ENCODE measurements at places on chromosomes 6 and 20.

- DNase-seq: no peak
These were observed 111.4 kb downstream of the QKI start for GRCh38 chr6:163525926-163526325.

- peak; percentile 43 for DNase-seq
These were observed 138.8 kb downstream of the HFE start for GRCh38 chr6:26225848-26226578.

DNA sequence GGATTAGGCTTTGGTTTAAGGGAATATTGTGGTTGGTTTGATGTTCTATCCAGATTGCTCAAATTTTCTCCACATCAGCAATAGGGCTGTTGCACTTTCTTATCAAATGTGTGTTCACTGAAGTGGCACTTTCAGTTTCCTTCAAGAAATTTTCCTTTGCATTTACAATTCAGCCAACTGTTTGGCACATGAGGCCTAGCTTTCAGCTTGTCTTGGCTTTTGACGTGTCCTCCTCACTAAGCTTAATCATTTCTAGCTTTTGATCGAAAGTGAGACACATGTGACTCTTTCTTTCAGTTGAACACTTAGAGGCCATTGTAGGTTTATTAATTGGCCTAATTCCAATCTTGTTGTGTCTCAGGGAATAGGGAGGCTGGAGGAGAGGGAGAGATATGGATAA lies 104.8 kb downstream of the FLRT3 start:
- DNase-seq: no peak

GRCh38 chr6:84728602-84729001 lies 35.8 kb downstream of the TBX18 start:
- no peak for DNase-seq

DNA sequence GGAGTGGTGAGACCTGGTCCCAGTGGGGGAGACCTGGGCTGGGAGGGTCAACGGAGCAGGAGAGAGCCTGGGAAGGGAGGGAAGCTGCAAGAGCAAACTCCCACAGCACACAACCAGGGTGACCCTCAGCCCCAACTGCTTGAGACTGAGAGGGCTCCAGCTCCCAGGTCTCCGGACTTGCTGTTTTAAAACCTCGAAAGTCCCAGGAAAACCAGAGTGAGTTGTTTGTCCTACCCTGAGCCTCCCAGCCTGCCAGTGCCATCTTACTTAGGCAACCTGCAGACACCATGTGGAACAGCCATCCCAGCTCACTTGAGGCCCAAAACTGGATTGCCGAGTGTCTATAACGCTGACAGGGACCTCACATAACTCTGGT lies 4.8 kb upstream of the NTSR1 start:
- DNase-seq: no peak

DNA sequence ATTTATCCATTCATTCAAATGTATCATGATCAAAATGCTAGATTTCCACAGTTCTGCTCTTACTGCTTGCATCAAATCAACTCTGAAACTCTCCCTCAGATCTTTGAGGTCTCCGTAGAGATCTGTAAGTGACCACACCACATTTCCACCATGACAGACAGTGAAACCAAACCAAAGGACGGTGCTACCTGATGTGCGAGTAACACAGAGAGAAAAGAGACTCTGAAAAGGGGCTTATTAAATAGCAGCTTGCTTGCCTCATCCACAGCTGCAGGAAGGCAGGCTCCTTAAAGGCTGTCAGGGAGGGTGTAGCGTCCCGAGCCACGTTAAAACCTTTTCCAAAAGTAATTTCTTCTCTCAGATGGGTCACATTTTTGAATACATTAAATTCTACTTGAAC lies 335.8 kb downstream of the PACRG start:
- DNase-seq: no peak

DNA sequence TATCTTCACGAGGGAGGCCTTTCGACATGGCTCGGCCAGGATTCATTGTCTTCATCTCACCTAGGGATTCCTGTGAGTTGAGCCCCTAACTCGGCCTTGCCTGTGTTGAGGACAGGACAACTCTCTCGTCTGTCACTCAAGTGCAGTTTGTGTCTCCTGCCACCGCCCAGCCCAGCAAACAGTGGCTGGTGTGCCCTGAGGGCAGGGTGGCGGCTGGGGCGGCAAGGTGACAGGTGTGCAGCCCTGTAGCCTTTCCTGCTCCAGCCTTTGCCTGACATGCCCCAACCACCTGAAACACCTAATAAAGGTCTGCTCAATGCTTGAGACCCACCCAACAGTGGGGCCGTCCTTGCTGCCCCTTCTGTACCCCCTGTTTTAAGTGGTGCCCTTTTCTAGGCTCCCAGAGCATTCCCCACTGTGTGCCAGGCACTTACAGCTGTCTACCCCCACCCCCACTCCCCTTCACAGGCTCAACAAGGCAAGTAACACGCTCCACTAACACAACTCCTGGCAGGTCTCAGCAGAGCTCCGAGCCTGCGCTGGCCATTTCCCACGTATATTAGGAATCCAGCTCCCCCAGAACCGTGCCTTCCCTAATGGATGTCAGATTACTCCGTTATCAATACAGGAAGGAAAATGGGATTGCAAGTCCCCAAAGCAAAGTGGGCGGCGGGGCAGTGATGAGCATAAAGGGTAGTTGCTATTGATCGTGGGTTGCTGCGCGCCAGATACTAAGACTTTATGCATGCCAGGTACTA lies 17.7 kb downstream of the GFRA4 start:
- DNase-seq: no peak

GRCh38 chr20:9128568-9128967 lies 59.7 kb downstream of the PLCB4 start:
- DNase-seq: no peak

- peak; percentile 42 for DNase-seq
These were observed 27.7 kb downstream of the KCNS1 start for GRCh38 chr20:45073221-45073620.

- DNase-seq: no peak
These were observed 89.5 kb downstream of the TIAM2 start for GRCh38 chr6:155084431-155085123.

GRCh38 chr6:55917751-55918415 lies 42.5 kb upstream of the BMP5 start:
- DNase-seq: peak; percentile 52

DNA sequence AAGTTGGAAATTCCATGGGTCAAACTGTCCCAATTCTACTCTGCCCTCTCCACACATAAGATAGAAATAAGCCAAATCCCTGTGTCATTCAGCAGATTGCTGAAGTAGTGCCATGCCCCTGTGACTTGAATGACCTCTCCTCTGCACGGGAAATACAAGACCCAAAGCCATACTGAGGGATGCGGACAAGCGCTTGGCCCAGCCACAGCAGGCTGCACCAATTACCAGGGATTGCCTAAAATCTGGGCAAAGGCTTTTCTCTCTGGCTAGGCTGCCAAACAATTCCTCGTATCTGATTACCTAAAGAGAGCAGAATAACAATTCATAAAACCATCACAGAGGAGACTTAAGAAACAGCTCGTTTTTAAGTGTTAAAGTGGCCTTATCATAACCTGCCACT lies 421.8 kb upstream of the JARID2 start:
- peak; percentile 46 for DNase-seq

- DNase-seq: no peak
These were observed 225.7 kb downstream of the HAO1 start for GRCh38 chr20:7714549-7714948.

- DNase-seq: no peak
These were observed 2.3 kb downstream of the NKAIN2 start for GRCh38 chr6:123805921-123806320.

DNA sequence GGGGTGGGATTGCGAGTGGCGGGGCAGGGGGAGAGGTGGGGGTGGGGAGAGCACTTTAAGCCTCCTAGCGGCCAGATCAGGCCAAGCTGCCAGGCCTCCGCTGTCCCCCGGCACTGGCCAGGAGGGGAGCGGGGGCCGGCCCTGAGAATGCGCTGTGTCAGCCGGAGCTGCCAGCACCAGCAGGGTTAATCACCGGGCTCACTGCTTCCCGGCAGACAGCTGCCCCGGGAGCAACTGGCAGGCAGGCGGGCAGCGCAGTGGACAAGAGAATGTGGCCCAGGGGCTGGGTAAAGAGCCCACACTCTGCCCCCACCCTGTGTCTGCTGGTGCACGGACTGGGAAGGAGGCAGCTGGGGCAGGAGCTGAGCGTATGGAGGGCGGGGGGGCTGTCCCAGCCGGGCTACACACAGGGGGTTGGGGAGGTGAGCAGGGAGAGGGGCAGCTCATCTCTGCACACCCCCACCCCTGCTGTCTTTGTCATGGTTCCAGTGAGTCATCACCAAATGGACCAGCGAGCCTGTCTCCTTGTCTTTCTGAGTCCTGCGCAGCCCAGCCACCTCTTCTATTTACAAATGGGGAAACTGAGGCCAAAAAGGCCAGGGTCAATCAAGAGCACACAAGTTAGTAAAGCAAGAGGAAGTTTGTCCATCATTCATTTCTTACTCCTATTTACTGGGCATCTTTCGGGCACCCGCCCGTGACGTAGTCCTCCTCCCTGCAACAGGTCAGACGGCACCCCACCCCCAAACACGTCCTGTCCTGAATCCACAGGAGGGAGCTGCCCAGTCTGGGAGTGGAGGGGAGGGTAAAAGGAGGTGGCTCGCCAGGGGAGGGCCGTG lies 2.1 kb upstream of the LAMA5 start:
- DNase-seq: peak; percentile 90

- DNase-seq: no peak
These were observed 104.7 kb downstream of the TMEM242 start for GRCh38 chr6:157218371-157219198.

DNA sequence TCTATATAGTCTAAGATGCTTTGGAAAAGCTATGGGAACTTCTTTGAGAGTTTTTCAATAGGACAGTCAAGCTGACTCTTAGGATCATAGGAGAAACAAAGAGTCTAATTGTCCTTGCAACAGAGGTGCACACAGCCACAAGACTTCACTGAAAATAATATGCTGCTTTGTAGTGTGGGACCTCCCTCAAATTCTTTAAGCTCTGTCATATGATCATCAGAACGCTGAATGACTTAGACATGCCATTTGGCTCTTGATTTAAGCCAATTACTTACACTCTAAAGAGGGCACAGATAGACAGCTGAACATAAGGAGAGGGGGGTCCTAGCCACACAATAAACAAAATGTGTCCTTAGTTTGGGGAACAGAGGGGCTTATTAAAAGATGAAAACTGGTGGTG lies 818.7 kb upstream of the GJE1 start:
- DNase-seq: peak; percentile 39

- DNase-seq: peak; percentile 57
These were observed 1.9 kb upstream of the TJAP1 start for GRCh38 chr6:43475516-43475915.

DNA sequence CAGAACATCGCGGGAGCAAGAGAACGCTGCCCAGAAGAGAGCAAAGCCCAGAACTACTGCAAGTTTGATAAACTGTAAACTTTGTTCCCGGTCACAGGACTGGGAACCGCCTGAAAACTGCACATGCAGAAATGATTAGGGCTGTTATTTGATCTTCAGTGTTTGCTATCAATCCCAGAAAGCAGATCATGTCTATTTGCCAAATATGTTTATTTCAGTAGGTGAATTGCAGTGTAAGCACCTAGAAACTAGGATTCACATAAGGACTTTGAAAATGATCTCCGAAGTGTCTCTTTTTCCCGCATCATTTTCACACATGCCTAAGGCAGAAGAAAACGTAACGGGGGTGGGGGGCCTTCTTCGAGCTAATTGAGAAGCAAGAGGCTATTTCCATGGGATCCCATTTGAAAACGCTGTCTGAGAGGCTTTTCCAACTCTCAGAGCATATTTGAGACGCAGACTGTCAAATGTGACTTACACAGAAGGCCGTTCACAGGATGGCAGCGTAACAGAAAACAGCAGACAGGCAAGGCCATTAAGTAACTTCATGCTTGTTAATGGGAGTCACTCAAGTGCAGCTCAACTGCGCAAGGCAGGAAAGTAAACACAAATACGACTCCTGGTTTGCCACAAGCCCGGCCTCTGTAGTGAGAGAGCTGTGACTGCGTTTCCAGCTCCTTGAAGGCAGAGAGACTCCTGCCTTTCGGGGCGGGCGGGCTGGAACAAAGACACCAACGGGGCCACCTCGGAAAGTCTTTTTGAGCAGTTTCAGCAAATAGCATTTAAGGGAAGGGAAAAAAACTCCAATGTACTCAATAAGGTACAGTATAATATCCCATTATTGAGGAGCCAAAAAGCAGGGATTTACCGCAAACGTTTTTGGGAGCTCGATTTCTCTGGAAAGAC lies 144.7 kb upstream of the ZNF217 start:
- DNase-seq: peak; percentile 85

- no peak for DNase-seq
These were observed 57.5 kb downstream of the JARID2 start for GRCh38 chr6:15303162-15303919.

DNA sequence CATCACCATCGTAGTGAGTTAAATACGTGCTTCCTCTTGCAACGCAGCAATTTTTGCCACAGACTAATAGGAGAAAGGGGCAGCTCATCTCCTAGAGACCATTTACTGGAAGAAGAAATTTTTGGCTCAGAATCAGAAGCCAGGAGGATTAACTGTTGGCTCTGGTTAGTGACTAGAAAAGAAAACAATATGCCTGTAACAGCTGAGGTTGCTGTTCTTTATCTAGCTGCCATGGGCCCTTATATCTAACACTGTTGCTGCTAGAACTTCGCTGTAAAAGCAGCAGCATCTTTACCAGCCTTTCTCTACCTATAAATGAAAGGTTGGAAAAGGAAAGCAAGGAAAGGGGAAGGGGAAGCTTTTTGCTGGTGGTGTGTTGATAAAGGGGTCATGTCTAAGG lies 65.9 kb downstream of the FAM135A start:
- peak; percentile 85 for DNase-seq

GRCh38 chr6:169940481-169941271 lies 189.3 kb downstream of the ERMARD start:
- no peak for DNase-seq

DNA sequence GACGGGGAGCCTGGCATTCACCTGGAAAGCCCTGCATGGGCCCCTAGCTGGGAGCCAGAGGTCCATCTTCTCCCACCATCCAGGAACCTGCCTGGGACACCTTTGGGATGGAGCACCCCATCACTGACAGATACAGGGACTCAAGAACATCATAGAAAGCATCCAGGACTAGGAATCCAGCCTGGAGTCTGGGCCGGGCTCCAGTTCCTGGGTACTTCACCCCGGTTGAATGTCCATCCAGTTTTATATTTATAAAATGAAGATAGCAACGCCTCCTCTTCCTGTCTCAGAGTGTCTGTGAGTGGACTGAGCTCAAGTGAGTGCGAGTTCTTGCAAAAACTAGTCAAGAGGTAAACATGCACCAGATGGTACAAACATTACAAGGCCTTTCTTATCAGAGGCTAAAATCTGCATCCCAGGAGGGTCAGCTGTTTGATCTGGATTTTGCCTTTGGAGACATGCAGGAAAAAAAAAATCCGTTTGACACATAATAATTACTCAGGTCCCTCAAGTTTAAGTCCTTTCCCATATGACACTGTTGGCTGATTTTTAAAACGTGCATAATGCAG lies 27.4 kb downstream of the ZC3H12D start:
- no peak for DNase-seq

- no peak for DNase-seq
These were observed 42.8 kb upstream of the ID1 start for GRCh38 chr20:31562241-31562640.

GRCh38 chr6:75424618-75425548 lies 68.7 kb downstream of the FILIP1 start:
- peak; percentile 70 for DNase-seq
